Activated T-helper 17 cell treated with anti-CD3 and anti-CD28 coated beads, Interleukin-2, amount 50 U/mL, for 72 hours (primary cell): ENCODE measurements at places on chromosomes 4 and X.

DNA sequence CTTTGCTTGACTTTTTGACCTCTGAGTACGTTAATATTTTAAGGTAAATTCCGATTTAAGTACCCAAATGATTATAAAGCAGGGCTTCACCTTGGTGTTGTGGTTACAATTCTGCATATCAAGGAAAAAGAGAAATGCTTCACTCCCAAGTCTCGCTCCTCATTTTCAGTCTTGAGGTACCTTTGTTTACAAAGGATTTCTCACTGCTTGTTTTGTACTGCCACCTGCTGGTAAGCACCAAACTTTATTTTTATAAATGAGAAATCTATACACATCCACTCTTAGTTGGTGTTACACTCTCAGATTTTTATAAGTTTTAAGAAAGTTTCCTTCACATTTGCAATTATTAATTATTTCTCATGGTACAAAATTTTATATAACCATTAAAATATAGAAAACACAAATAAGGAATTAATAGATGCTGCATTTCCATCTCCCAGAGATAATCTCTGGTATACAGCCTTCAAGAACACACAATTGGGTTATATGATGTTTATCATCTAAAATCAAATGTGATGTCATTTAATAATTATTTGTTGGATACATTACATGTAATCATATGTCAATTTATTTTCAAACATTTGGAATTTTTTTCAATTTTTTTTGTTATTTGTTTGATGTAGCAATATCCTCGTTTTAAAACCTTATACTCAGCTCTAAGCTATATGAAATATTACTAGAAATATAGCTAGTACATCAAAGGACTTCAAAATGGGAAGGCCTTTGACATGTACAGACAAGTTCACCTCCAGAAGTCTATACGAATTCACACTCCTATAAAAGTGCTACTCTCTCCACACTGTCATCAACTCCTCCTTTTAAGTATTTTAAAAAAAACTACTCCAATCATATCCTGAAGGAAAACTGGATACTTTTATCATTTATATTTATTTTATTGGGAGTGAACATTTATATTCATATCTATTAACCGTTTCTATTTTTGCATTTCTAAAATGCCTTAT, 179.9 kb downstream of the KCNIP4 start:
- peaks cover 20% of the 10 kb centered on the region for H3K27me3 ChIP-seq
- H3K4me1 ChIP-seq = no peaks in the 10 kb centered on the region
- H3K27ac ChIP-seq = no peak overlapping the region
- ATAC-seq = no peak
- H3K36me3 ChIP-seq = no peaks in the 10 kb centered on the region

DNA sequence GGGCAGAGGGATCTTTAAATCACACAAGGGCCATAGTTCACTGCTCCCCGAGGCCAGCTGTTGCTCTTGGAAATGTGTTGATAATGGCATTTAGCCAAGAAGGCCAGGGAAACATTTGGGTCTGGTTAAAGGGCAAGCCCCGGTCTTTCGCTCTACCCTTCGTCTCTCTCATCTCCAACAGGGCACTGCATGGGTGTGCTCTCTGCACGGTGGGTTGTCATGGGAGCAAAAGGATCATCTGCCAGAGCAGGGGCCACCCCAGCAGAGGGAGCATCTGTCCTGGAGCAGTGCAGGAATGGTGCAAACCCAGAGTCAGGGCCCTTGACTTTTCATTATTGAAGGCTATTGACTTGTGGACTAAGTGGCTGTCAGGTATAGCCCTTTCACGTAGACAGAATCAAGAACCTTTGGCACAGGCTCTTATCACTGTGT, 22.7 kb upstream of the PGRMC2 start:
- H3K36me3 ChIP-seq = no peaks in the 10 kb centered on the region
- H3K27me3 ChIP-seq = no peaks in the 10 kb centered on the region
- ATAC-seq = no peak
- no peak overlapping the region for H3K27ac ChIP-seq

GRCh38 chrX:153726286-153727122, 1.8 kb downstream of the ABCD1 start:
- no peak overlapping the region for H3K27ac ChIP-seq
- H3K27me3 ChIP-seq = no peaks in the 10 kb centered on the region
- H3K36me3 ChIP-seq = peaks cover 19% of the 10 kb centered on the region
- no peak for ATAC-seq
- peak overlapping the region; percentile 72 for H3K4me3 ChIP-seq

GRCh38 chr4:141501931-141502330, 134.5 kb upstream of the IL15 start:
- no peaks in the 10 kb centered on the region for H3K4me1 ChIP-seq
- H3K36me3 ChIP-seq = no peaks in the 10 kb centered on the region
- H3K27me3 ChIP-seq = no peaks in the 10 kb centered on the region
- H3K4me3 ChIP-seq = no peak overlapping the region
- no peak overlapping the region for H3K27ac ChIP-seq

DNA sequence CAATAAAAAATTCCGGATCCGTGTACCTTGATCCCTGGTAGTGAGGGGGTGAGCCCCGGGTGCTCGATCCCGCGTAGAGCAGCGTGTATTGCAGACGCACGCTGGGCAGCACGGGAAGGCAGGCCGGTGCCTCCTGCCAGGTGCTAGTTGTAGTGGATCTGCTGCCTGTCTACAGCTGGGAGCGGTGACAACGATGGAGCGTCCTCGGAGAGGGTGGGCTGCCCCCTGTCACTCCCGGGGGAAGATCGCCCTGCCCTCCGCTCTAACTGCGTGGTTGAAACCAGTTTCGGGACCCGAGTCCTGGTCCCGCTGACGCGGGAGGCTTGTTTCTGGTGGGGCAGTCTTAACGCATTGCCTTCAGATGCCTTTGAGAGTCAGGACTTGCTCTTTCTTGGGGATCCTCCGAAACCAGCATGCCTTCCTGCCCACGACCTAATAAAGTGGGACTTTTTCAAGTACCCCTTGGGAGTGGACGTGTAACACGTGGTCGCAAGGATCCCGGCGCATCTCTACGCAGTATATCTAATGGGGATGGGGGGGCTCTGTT, 2.7 kb upstream of the NKX6-1 start:
- peaks cover 19% of the 10 kb centered on the region for H3K36me3 ChIP-seq
- no peak for ATAC-seq
- peaks cover 72% of the 10 kb centered on the region for H3K27me3 ChIP-seq
- H3K4me1 ChIP-seq = peaks cover 3% of the 10 kb centered on the region
- no peak overlapping the region for H3K27ac ChIP-seq

- no peak overlapping the region for H3K27ac ChIP-seq
- no peaks in the 10 kb centered on the region for H3K4me1 ChIP-seq
- peak overlapping the region; percentile 19 for H3K4me3 ChIP-seq
- H3K36me3 ChIP-seq = no peaks in the 10 kb centered on the region
Observed at GRCh38 chr4:971666-972500, 1.5 kb downstream of the DGKQ start.

DNA sequence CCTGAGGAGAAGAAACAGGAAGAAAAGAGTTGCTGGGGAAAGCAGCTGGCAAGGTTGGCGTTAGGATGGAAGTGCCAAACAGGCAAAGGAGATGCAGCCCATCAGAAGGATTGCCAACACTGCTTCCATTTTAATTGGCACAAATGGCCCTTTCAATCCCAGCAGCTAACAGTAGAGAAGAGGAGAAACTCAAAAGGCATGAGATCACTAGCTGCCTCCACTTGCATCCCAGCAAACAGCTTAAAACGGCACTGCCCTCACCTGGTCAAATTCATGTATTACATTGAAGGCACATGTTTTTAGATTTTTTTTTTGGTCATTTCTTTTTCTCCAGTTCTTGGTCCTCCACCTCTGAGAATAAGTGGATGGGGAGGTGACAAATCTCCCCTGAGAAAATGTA, 14.9 kb upstream of the LOC101059915 start:
- no peak overlapping the region for H3K4me3 ChIP-seq
- no peaks in the 10 kb centered on the region for H3K36me3 ChIP-seq
- peak; percentile 58 for ATAC-seq
- H3K27ac ChIP-seq = no peak overlapping the region

DNA sequence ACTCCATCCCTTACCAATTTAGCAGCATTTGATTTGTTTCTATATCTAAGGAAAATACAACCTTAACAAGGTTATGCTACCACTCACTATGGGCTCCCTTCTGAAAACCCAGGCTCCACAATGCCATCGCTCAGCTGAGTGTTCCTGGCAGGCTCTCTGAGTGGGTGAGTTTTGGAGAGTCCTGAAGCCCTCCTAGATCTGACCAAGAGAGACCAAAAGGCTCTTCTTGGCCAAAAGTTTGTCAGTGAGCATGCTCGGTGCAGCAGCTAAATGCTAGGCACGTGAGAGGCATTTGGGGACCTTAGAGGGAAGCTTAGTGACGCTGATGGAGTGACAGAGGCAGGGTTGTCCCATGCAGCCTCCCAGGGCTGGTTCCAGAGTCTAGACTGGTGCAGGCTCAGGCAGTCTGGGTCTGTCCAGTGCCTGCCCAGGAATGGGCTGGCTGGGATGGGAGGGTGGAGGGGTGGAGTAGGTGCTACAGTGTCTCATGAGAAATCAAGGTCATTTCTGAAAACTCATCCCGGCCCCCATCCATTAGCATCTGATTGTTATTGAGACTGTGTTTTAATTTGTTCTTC, 346.8 kb downstream of the NR3C2 start:
- H3K27me3 ChIP-seq = no peaks in the 10 kb centered on the region
- ATAC-seq = no peak
- no peak overlapping the region for H3K27ac ChIP-seq
- no peak overlapping the region for H3K4me3 ChIP-seq
- H3K36me3 ChIP-seq = peaks cover 6% of the 10 kb centered on the region

DNA sequence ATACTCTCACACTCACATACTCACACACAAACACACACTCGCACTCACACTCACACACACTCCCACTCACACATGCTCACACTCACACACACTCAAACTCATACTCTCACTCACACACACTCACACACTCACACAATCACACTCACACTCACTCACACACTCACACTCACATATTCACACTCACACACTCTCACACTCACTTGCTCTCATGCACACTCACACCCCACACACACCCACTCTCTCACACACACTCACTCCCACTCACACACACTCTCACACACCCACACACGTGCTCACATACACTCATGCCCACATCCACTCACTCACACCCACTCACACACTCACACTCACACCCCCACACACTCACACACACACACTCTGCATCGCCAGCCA, 4.9 kb upstream of the ATP2B3 start:
- ATAC-seq = no peak
- H3K4me3 ChIP-seq = no peak overlapping the region
- no peak overlapping the region for H3K27ac ChIP-seq
- H3K27me3 ChIP-seq = peaks cover 4% of the 10 kb centered on the region
- H3K36me3 ChIP-seq = no peaks in the 10 kb centered on the region

DNA sequence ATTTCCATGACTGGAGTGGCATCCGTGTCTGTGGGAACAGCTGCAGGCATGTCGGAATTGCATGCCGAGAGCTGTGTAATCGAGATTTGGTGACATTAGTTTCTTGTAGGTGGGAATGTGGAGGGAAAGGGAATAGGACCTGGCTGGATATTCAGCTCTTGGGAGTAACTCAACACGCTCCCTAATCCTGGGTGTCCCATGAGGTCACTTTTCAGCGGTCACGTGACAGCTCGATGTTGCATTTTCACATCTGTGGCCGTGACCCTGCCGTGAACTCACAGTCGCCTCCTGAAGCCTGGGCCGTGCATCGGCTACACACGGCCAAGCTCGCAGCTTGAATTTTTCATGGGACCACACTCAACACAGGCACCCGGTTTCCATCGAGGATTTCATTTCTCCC, 25.8 kb upstream of the PSAPL1 start:
- no peak for ATAC-seq
- H3K4me3 ChIP-seq = no peak overlapping the region
- no peaks in the 10 kb centered on the region for H3K4me1 ChIP-seq
- H3K27me3 ChIP-seq = peaks cover 7% of the 10 kb centered on the region
- no peaks in the 10 kb centered on the region for H3K36me3 ChIP-seq
- no peak overlapping the region for H3K27ac ChIP-seq

DNA sequence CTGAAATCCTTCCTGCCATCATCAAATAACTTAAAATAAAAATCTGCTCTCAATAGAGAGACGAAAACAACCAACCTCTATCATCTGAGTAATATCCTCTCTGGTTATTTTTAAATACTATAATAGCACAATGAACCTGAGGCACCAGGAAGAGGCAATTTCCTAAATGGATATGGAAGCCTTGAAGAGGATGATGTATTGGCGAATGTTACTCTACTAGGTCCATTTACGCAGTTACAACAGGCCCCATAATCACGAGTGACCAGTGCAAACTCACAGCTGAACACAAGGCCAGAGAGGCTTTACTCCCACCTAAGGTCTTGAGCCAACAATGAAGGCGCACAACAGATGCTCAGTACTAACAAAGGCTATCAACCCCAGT, 678.8 kb upstream of the NR3C2 start:
- H3K4me3 ChIP-seq = no peak overlapping the region
- peaks cover 5% of the 10 kb centered on the region for H3K27me3 ChIP-seq
- H3K36me3 ChIP-seq = no peaks in the 10 kb centered on the region
- no peak overlapping the region for H3K27ac ChIP-seq

GRCh38 chr4:159702200-159702599, 599.3 kb downstream of the RAPGEF2 start:
- ATAC-seq = no peak
- H3K27me3 ChIP-seq = no peaks in the 10 kb centered on the region

- no peaks in the 10 kb centered on the region for H3K27me3 ChIP-seq
- H3K4me3 ChIP-seq = no peak overlapping the region
- no peak for ATAC-seq
Observed at GRCh38 chr4:1234811-1235292, 14.1 kb downstream of the CTBP1 start.

GRCh38 chr4:8312976-8313375, 43.4 kb downstream of the HTRA3 start:
- no peak overlapping the region for H3K27ac ChIP-seq
- H3K4me3 ChIP-seq = no peak overlapping the region
- H3K27me3 ChIP-seq = peaks cover 22% of the 10 kb centered on the region
- H3K36me3 ChIP-seq = no peaks in the 10 kb centered on the region
- ATAC-seq = no peak

GRCh38 chrX:154030715-154031305, 11.1 kb upstream of the IRAK1 start:
- no peak overlapping the region for H3K27ac ChIP-seq
- no peaks in the 10 kb centered on the region for H3K4me1 ChIP-seq
- H3K27me3 ChIP-seq = no peaks in the 10 kb centered on the region
- H3K36me3 ChIP-seq = peaks cover 59% of the 10 kb centered on the region
